Activated naive CD4-positive, alpha-beta T cell (primary cell): ENCODE measurements at places on chromosomes 16 and 17.
A peak's percentile ranks its signal among the peaks of the same experiment; 100 is the strongest.

DNA sequence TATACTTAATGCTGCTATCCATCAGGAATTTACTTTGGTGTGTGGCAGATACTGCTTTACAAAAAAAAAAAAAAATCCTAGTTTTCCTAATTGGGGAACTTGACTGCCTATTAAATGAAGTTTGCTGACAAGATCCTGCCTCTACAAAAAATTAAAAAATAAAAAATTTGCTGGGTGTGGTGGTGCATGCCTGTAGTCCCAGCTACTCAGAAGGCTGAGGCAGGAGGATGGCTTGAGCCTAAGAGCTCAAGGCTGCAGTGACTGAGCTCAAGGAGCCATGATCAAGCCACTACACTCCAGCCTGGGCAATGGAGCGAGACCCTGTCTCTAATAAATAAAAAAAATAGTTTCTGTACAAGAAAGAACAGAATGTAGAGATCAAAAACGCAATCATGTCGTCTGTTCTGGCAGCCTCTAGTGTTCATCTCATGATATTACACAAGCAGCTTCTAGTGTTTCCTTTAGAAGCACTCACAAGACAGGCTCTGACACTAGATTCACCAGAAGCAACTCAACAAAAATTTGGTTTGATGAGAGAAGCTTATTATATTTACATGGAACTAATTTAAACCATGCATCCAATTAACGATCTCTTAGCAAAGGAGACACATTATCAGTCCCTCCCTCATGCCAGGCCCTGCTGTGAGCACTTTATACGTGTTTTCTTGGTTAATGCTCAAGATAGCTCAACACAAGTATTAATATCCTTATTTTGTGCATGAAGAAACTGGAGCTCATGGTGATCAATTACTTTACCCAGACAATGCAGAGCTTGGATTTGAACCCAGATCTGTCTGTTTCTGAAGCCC, 6.8 kb upstream of the KRTAP17-1 start:
- no peak for DNase-seq

GRCh38 chr17:34082404-34082803, 172.7 kb upstream of the CCL2 start:
- DNase-seq = no peak

GRCh38 chr16:29899516-29900101, at the start of gene SEZ6L2:
Gene SEZ6L2, minus strand, starts transcription at chr16:29899550. Its CDS starts 531 bp downstream, at chr16:29899019.
- no peak for DNase-seq

DNA sequence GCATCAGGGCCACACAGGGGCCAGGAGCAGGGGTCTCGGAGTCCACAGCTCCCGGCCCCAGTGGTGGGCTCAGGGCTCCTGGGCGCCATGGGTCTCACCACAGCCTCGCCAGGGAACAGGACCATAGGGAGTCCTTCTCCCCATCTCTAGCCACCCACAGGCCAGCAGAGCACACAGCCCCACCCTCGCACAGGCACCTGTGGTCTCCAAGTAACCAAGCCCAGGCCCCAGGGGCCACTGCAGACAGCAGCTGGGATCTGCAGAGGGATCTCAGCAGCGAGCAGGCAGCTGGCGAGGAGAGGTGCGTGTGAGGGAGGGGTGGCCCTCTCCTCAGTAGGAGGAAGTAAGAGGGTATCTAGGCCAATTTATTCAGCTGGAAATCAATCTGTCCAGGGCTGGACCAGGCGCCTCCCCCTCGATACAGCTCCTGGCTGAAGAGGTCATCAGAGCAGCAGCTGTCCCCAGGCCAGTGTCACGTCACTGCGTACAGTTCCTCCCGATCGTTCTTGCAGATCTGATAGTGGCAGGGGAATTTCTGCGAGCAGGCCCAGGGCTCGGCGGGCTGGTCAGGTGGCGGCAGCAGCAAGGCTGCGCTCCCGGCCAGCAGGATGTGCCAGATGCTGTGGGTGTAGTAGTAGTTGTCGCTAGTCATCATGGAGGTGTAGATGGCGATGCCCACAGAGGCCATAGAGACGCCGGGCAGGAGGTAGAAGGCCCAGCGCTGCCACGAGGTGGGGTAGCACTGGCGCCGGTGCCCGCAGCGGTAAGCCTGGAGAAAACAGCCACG, 1.4 kb upstream of the MRPL28 start:
- DNase-seq = no peak

- no peak for DNase-seq
These were observed 184.9 kb downstream of the WWOX start for GRCh38 chr16:78284326-78284725.

DNA sequence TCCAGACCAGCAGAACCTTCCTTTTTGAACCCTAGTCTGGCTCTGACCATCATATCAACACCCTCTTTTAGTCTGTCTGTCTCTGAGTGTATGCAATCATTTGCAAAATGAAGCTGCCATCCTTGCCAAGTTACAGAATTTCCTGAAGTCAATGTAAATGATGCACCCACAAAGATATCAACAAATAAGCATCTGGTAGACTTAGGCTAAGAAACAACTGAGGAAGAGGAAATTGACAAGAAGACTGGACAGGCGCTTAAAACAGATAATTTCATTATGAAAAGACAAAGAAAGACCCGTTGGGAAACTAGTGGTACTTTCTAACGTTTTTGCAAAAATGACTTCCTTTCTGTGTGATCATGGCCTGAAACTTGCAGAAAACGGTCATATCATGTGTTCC, 24.7 kb upstream of the CIITA start:
- no peak for DNase-seq

- no peak for DNase-seq
These were observed 18.1 kb downstream of the SPOP start for GRCh38 chr17:49659661-49660382.

DNA sequence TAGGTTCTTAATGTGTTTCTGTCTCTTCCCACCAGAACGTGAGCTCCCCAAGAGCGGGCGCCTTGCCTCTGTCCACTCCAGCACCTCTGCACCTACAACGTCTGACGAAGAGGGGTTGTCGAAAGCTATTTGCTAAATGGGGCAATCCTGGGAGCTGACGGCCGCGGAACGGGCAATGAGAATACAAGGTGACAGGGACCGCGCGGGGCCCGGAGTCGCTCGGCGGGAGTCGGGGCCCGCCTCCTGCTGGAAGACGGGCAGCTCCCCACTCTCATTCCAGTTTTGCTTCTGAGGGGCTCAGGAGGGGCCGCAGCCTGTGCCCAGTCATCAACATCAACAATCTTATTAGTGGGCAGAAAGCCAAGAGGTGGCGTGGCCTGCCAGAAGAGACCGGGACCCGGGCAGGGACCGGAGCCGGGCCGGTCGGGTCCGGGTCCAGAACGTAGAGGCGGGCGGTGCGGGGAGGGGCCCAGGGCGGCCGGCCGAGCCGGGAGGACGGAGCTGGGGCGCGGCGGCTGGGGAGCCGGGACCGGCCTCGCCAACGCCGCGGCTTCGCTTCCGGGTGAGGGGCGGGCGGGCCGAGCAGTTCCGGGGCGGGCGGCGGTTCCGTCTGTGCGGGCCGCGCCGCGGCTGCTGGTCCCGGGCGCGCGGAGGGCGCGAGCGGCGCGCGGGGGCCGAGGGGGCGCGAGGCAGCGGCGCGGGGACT, at the start of gene MOSMO:
TSS of gene MOSMO (plus strand) at position 603 of the 706 bp plus-strand sequence. CDS start 191 bp downstream, outside the sequence.
- DNase-seq = peak; percentile 63

- no peak for DNase-seq
These were observed 53.4 kb downstream of the MFSD11 start for GRCh38 chr17:76791053-76791980.

DNA sequence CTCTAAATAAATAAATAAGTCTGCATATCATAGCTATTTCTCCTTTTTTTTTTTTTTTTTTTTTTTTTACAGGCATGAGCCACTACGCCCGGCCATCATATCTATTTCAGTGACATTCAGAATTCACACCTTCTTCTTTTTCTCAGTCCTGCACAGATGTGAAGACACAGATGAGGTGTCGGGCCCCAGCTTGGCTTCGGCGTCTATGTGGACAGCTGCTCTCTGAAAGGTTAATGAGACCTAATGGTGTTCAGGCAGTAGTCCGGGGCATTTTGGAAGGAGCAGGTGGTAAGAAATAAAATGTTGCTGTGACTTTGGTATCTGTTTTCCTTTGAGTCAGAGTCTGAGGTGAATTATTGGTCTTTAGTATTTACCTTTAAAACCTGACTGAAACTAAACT, 23.6 kb downstream of the TANGO6 start:
- DNase-seq = no peak

- DNase-seq = no peak
These were observed 228.3 kb upstream of the HSBP1 start for GRCh38 chr16:83579436-83579835.

DNA sequence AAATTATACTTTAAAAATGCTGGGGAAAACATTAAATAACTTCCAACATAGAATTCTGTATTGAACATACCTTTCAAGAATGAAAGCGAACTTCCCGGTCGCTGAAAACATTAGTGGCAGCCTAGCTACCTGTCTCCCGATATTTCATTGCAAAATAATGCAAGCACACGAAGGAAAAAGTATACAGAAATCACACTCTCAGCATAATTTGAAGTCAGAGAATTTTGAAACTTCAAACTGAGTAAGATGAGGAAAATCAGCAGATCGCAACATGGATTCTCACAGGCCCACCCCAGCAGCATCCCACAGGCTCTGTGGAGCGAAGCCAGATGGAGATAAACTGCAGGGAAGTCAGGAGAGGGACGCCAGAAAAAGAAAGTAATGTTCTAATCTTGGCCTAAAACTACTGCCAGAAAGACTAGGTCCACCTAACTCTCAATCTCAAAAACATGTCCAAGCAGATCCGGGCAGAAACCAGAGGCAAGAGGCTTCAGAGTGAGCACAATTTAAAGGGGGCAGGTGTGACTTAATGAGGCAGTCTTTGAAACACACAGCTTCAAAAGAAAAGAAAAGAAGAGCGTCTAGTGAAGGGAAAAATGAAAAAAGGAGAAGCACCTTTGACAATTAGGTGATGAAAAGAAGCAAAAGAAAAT, 4.8 kb upstream of the GOSR1 start:
- no peak for DNase-seq

GRCh38 chr17:81159611-81160265, 5.6 kb upstream of the PVALEF start:
- DNase-seq = no peak

GRCh38 chr16:49378238-49378637, 4.6 kb downstream of the C16orf78 start:
- no peak for DNase-seq

DNA sequence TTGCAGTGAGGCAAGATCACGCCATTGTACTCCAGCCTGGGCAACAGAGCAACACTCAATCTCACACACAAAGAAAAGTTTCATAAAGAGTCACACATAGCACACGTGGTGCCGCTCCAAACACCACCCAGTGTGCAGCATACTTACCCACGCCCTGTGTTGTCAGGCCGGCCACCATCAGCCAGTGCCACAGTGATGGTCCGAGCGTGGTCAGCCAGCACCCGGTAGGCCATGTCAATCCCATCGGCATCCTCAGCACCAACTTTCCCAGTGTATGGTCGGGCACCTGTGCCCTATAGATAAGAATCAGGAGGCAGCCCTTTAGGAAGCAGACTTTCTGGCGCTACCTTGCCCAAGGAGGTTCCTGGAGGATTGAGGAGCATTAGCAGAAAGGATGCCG, 17.7 kb upstream of the EXOSC6 start:
- no peak for DNase-seq

GRCh38 chr17:50359005-50359699, 13.2 kb downstream of the XYLT2 start:
- DNase-seq = no peak

- no peak for DNase-seq
These were observed 7.7 kb downstream of the MIEF2 start for GRCh38 chr17:18267927-18268711.

GRCh38 chr17:43030137-43030767, 5.2 kb downstream of the RND2 start:
- no peak for DNase-seq

DNA sequence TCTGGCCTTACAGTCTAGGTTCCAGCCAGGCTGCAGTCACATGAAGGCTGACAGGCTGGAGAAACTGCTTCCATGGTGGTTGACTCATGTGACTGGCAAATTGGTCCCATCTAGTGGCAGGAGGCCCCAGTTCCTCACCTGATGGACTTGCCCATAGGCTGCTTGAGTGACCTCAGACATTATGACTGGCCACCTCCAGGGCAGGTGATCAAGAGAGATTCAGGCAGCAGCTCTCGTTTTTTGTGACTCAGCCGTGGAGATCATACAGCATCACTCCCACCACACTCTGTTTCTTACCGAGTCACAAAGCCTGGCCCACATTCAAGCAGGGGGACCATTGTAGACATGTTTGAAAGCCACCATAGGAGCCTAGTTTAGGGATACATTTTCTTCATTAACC, 34.5 kb downstream of the SIAH1 start:
- DNase-seq = no peak

- DNase-seq = no peak
These were observed 80.9 kb downstream of the PRKCA start for GRCh38 chr17:66383333-66383732.

- DNase-seq = no peak
These were observed 44.1 kb upstream of the RBFOX3 start for GRCh38 chr17:79654960-79655382.

DNA sequence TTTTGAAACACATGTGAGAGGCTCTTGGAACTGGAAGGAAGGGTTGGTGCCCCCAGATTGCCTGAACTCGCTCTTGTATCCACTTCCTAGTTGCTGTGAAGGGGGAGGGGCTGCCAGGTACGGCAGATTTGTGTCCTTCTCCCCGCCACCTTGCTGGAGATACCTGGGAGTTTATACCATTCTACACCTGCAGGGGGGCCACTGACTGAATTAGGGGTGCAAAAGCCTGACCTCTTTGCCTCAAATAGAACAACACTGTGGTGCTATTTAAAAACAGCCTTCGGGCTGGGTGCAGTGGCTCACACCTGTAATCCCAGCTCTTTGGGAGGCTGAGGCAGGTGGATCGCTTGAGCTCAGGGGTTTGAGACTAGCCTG, 35.1 kb upstream of the IL34 start:
- DNase-seq = no peak

DNA sequence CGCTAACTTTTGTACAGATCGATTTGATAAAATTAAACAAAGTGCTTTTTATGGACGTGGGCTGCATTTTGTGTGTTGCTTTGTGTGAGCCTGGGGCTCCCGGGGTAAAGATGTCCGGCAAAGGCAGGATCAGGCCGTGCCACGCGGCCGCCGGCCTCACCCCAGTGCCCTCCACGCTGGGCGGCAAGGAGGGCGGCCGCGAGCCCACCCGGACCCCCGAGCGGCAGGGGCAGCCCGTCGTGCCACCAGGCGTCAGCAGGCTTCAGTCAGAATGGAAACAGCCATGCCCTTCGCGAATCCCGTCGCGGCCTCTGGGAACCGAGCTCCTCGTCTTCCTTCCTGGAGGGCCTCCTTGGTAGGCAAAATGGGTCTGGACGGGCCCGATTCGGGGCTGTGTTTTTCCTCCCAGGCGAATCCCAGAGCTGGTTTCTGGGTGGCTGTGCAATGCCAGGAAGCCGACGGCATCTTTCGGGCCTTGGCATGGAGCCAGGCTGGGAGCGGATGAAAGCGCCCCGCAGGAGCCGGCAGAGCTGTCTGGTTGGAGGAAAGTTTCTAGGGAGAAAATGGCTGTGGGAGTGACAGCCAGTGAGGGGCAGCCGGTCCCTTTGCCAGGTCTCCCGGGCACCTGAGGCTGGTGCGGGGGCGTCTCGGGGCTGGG, 5.5 kb downstream of the SOX8 start:
- no peak for DNase-seq

DNA sequence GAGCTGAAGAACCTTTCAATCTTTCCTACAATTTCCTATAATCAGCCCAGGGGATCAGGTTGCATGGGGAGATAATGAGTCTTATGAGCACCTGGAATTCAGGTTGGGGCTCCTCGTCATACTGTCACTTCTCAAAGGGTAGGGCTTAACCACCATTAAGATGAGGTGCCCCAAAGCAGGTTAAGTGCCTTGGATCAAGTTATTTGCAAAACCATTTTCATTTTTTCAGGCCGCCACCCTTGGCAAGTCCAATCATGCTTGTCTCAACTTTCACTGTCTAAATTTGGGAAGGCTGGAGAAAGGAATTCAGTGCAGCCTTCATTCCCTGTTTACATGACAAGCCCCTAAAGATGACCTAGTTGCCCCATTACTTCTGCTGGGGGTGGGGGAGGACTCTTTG, 44.9 kb upstream of the TANGO6 start:
- DNase-seq = no peak
